ENCODE measurements at places on chromosomes 16 and 17.

- no peak for DNase-seq
Observed at GRCh38 chr16:9096416-9096952, 5.0 kb downstream of the HAPSTR1 start.

DNA sequence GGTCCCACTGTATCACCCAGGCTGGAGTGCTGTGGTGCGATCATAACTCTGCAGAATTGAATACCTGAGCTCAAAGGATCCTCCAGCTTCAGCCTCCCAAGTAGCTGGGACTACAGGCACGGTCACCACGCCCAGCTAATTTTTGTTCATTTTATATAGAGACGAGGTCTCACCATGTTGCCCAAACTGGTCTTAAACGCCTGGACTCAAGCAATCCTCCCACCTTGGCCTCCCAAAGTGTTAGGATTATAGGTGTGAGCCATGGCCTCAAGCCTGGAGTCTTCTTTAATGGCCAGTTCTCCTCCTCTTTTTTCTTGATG is 484 bp downstream of the CD300LB start:
- DNase-seq: no peak

DNA sequence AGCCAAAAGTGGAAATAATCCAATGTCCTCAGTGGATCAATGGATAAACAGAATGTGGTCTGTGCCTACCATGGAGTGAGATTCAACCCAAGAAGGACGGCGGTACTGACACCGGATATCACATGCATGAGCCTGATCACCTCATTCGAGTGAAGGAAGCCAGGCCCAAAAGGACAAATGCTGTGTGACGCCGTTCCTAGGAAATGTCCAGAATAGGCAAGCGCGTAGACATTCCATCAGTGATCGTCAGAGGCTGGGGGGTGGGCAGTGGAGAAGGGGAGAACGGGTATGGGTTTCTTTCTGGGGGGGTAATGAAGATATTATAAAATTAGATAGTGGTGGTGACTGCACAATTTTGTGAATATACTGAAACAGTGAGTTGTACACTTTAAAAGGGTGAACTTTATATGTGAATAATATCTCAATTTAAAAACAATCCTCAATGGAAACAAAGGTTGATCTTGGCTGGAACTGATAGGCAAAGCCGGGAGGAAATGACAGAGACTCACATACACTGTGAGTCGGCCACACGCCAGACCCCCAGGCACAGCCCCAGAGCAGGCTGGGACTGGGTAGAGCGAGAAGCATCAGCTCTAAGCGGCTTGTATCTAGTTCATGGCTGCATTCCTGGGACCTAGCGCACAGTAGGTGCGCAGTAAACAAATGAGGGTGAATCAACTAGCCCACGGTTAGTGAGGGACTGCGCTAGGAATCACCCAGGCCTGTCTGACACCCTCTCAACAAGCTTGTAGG is 3.5 kb downstream of the DBNDD1 start:
- no peak for DNase-seq

GRCh38 chr17:2770129-2770528 is 20.7 kb upstream of the CCDC92B start:
- no peak for DNase-seq

DNA sequence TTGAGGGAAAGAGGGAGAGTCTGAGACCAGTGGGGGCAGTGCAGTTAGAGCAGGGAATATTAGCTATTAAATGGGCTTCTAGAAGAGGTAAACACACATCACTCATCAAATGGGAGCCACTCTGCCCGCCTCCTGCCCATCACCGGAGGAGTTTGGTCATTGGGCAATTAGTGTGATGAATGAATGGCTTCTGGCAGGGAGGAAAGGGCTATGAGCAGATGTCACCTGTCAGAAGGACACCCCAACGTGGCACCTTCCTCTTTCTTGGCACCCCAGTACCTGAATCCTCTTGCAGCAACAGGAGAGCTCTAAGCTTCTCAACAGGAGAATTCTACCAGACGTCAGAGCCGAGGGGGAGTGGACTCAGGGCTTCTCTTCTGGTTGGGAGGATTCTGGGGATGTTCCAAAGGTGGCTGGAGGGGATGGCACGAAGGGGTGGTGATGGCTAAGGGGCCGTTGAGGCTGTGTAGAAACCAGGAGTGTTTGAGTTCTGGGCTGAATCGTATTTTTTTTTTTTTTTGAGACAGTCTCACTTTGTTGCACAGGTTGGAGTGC is 11.0 kb downstream of the C1QTNF1 start:
- no peak for DNase-seq
